Brain microvascular endothelial cell (primary cell): ENCODE measurements at places on chromosomes 11 and 22.

- DNase-seq = peak; percentile 87
These were observed 21.2 kb downstream of the SYT13 start for GRCh38 chr11:45264839-45265515.

DNA sequence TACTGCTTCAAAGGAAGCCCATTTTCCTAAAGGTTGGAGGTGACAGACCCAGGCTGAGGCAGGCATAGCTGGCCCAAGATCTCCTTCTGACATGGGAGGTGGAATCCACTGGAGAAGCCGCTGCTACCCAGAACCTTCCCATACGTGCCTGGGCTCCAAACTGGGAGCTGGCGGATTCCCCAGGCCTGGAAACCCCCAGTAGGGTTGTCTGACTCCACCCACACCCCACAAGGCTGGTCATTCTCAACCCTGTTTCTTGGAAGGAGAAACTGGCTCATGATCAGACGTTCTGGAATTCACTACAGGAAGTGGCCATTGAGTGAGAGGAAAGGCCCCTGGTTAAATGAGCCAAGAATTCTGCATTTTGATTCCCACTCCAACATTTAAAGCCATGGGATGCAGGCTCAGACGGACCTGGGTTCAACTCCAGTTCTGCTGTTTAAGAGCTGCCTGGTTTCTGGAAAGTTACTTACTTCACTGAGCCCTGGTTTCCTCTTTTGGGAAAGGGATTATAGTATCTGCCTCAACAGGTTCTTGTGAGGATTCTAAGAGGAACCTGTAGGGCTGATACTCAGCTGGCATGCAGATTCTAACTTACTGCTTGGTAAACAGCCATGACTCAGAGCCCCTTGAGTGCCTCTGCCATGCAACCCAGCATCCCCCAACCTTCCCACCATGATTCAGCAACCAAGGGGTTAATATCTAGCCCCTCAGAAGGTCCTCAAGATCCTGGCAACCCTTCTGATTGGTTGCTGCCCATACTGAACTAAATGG, 19.4 kb upstream of the TSKU start:
- peak; percentile 79 for DNase-seq

GRCh38 chr11:71496421-71496820, 30.6 kb upstream of the KRTAP5-7 start:
- DNase-seq = no peak

- no peak for DNase-seq
These were observed 23.8 kb downstream of the OSBP2 start for GRCh38 chr22:30718491-30718890.

- no peak for DNase-seq
These were observed 97.2 kb downstream of the PIWIL4 start for GRCh38 chr11:94664346-94664745.

GRCh38 chr11:73401217-73401923, 25.2 kb downstream of the RELT start:
- DNase-seq = peak; percentile 32

DNA sequence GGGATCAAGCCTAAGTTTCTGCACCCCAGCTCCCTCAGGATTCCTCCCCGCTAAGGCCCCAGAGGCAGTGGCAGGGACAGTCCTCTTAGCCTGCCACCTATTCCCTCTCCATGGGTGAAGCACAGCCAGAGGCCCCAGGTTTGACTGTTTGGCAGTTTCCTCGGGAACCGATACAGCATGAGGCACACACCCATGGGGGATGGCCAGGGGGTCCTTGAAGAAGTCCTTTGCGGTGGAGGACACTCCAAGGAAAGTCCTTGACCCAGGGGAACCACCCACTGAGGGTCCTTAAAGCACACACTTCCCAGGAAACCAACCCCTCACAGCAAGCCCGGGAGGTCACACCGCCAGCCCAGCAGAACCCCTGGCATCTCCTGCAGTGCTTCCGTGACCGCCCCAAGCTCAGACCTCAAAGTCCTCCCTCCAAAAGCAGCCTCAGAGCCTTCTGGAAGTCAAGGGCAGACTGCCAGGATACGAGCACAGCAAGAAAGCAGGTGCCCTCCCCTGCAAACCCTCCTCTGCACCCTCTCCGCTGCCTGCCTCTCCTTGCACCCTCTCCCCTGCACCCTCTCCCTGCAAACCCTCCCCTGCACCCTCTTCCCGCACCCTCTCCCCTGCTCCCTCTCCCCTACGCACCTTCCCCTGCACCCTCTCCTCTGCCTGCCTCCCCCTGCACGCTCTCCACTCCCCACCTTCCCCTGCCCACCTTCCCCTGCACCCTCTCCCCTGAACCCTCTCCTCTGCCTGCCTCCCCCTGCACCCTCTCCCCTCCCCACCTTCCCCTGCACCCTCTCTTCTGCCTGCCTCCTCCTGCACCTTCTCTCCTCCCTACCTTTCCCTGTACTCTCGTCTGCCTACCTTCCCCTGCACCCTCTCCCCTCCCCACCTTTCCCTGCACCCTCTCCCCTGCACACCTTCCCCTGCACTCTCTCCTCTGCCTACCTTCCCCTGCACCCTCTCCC, 1.4 kb downstream of the SIGIRR start:
- DNase-seq = no peak

DNA sequence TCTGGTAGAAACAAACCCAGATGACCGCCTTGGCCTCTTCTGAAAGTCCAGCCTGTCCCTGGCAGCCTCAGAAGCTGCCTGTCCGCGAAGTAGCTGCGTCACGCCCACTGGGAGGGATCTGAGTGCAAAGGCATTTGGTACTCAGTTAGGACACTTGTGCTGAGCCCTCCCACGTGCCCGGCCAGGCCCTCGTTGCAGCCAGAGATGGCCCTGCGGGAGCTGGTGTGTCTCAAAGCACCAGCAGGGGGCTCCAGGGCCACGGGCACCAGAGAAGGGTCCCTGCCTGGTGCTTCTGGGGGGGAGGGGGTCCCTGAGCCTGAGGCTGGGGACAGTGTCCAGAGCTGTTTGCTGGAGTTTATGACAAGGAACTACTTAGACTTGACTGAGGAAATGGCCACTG, 5.8 kb downstream of the SELENOO start:
- DNase-seq = peak; percentile 28
